ENCODE measurements at places on chromosomes 5 and 9.

- DNase-seq, result no peak
These were observed 174.5 kb downstream of the FGF18 start for GRCh38 chr5:171593976-171594375.

GRCh38 chr5:108669462-108669861, 78.2 kb upstream of the FER start:
- DNase-seq, result no peak

DNA sequence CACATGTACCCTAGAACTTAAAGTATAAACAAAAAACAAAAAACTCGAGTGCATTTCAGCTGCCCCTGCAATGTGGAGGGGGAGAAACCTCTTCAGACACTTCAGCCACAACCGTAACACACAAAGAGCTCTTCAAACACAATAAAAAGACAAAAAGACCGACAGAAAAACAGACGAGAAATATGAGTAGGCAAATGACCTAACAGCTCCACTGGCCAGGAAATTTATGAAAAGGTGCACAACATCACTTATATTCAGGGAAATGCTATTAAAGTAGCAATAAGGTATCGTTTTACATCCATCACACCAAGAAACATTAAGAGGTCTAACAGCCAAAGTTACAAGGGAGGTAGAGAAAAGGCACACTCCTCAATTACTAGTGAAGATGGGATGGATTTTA, 6.2 kb downstream of the ZBED3 start:
- no peak for DNase-seq

DNA sequence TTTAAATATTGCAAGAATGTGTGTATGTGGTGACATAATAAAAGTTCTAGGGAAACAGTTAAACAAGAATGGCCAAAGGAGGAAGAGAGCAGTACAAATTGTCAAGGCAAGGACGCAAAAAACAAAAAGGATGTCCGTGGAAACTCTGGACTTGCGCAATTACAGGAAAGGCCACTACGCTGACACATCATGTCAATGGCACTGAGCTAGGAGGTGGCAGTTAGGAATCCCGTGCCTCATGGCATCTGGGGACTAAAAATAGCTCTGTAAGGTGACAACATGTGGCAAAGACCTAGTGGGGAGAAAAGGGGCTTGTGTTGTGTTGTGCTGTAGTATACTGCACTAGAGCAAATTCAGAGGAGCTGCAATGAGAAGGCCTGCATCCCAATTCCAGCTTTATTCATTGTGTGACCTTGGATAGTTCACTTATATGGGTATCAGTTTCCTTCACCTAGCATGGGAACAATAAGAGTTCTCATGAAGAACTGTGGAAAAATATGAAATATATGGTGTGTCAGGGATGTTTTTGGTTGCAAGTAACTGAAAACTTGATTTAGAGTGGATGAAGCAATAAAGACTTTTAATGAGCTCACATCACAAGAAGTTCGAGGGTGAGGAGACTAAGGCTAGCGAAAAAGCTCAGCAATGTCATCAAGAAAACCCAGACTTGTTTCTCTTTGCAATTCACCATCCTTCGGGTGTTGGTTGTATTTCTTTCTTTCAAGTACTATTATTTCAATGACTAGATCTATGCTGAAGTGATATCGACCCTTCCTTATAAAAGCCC, 124.1 kb upstream of the STC2 start:
- DNase-seq, result no peak

DNA sequence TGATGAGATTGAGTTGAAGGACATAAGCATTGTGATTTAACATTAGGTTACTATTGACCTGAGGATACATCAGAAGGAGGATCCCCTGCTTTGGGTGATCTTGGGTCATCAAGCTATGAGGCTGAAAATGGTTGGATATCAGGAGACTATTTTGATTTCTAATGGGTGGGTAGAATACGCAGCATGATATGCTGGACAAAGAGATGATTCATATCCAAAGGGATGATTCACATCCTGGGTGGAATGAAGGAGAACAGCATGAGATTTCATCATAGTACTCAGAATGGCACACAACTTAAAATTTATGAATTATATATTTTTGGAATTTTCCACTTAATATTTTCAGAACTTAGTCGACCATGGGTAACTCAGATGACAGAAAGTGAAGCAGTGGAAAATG, 1759.5 kb upstream of the C9orf72 start:
- DNase-seq, result no peak

DNA sequence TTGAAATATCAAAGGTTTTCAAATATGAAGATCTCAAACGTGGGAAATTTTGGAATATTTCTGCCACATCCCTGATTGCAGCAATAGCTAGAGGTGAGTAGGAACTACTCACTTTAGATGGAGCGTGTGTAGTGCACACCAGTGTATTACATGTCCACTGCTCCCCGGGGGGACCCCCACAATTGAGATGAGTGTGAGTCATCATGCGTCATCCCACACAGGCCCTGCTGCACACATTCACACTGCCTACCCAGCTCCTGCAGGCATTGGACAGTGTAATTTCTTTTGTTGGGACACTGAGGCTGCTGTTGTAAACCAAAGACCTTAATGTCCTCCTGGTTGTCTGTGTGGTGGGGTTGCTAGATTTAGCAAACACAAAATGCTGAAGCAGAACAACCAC, 280.0 kb downstream of the GAS1 start:
- DNase-seq, result no peak

DNA sequence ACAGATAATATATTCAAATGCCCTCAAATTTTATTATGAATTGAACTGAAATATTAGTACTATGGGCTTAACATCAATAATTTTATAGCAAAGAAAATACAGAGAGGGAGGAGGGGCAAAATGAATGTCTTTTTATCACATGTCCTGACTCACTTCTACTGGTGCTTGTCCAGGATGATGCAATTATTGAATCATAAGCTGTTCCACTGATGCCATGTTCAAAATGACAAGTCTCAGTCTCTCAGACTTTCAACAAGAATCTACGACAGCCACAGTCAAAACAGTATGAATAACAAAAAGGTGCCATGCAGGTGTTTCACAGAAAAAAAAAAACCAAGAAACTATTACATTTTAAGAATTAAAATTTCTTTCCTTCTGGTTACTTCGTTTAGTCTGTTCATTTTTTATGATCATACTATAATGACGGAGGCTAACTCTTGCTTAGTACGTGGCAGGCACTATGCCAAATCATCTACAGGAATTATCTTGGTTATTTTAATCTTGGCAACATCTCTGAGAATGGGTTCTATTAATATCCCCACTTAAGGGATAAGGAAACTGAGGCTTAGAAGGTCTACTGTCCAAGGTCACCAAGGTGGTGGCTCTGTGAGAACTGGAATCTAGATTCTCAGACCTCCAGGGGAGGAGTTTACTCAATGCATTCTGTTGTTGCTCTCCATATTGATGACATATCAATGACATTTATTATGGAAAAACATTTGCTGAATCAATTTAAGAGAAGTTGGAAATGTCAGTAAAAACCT, 61.5 kb downstream of the NR3C1 start:
- DNase-seq, result no peak

GRCh38 chr5:136586196-136586595, 220.9 kb upstream of the TRPC7 start:
- DNase-seq, result no peak

DNA sequence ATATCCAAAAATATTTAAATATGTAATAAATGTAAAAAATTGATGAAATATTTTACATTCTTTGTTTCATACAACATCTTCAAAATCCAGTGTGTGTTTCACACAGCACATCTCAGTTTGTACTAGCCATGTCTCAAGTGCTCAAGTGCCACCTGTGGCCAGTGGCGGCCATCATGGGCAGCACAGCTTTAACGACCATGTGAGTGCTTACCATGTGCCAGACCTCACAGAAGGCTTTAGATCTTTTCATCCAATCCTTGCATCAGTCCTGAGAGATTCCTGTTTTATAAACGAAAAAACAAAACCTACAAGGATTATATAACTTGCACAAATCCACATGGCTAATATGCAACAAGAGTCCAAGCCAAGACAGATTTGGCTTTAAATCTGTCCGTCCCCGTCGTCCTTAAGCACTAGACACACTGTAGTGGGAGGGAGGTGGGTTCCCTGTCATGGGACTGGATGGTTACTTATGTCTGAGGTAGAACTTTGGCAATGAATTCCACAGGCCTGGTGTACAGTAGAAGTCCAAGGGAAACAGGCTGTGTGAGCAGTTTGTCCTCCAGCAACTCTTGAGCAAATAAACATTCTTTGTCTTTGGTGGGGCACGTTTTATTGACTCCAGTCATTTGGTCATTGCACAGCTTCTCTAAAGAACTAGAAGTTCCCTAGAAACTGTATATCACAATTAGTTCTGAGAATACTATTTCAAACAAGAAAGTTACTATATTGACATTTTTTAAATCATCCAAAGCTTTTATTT, 25.0 kb upstream of the F2R start:
- DNase-seq, result no peak

DNA sequence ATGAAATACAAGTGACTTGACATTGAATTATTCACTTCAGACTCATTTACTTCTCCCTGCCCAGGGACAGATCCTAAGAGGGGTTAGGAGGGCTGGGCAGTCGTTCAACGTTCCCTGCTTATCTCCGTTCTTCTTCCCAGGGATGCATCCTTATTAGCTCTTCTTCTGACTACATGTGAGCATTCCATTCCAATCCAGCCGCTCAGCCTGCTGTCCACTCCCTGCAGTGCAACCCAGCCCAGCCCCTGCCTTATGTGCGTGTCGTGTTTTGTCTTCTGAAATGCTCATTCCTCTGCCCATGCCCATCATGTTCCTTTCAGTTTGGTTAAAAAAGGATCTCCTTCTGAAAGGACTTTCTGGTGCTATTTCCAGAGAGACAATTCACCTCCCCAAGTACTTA, 64.7 kb upstream of the PALM2AKAP2 start:
- DNase-seq, result no peak

GRCh38 chr5:167478188-167478587, 813.3 kb upstream of the WWC1 start:
- DNase-seq, result no peak

All from substantia nigra (tissue), 51 donors.